ENCODE measurements at places on chromosomes 11 and 22.

GRCh38 chr11:60867871-60868681 lies 734 bp downstream of the ZP1 start:
- no peak for DNase-seq

DNA sequence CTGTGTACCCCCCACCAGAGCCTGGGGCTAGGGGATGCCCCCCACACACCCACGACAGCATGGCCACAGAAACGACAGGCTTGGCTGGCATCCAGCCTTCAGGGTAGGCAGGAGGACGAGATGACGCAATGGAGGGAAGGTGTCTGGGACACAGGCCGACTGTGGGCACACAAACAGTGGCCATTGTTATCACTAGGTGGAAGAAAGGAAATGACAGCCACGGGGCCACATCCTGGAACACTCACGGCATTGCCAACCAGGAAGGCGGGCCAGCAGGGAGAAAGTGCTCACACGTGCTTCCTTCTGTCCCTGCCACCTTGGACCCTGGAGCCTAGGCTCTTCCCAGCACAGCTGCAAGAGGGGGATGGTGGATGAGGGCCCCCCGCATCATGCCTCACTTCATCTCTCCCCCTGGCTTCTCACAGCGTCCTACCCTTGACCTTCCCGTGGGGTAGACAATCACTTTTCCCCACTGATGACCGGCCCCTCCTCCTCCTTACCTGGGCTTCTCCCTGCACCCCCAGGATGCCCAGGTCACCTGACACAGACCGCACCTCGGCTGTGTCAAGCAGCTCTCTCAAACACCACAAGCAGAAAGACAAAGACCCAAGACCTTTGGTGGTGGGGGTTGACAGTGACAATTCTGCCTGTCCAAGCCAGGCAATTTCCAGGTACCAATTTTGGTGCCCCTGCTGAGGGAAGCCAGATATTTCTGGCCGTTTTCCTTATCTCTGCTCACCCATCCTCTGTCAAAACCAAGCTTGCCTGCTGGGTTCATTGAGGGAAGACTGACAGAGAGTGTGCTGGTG lies 8.6 kb downstream of the PLA2G6 start:
- no peak for DNase-seq

DNA sequence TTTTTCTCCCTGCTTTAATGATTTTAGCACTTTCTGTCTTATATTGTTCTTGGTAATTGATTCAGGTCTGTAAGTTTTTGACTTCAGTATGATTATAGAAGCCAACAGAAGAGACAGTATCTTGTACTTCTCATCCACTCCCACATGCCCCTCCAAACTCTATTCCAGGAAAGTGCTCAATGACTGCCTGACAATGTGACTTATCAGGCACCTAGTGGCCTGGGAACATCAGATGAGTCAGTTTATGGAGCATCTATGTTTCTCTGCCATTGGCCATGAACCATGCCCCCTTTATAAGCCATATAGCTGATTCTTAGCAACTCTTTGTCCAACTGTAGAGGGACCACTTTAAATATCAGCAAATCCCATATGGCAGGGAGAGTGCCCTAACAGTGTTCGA lies 179.2 kb upstream of the MTMR2 start:
- peak; percentile 31 for DNase-seq

- DNase-seq, result no peak
These were observed 390.5 kb downstream of the OR4C45 start for GRCh38 chr11:50423208-50423607.

DNA sequence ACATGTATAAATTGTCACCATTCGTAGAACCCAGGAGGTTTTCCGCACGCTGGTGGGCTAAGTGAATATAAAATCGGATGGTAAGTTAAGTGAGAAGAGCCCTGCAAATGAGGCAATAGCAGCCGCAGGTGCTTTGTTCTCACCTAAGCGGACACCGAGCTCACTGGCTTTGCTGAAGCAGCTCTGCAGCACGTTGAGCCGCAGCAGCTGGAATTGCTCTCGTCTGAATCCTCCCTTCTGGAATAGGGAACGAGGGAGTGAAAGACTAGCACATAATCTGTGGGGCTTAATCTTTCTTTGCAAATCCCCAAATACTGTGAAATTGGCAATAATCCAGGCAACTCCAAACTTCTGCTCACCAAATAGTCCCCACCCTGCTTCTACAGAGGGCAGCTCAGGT lies 488.1 kb downstream of the NTM start:
- DNase-seq, result no peak

- DNase-seq, result no peak
These were observed 33.2 kb downstream of the BTBD10 start for GRCh38 chr11:13429836-13430235.

DNA sequence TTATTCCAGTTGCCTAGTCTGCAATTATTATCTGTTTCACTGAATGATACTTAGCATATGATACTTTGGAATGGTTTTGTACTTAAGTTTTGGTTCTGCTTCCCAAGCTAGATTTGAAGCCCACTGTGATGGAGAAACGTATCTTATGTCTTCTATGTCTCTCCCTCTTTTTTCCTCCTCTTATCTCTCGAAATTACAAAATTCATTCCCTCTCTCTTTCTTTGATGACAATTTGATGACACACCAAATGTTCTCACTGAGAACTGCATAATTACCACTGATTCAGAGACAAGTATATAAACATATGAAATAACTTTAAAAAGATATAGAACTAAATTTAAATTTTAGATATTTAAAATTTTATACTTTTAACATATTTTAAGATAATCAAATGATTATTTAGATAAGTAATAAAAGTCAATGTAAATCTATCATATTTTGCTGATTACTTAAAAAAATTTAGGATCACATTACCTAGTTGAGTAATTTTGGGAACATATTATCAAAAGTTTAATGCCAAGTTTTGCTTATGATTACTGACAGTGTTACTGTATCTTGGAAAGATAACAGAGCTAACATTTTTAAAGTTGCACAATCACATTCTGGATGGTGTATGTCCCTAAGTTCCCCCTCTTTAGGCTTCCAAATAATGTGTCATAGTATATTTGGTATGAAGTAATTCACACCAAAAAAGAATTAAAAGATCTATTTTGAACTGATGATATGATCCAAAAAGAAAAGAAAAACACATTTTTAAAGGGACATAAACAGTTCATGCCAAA lies 255.3 kb downstream of the SBF2 start:
- peak; percentile 28 for DNase-seq

DNA sequence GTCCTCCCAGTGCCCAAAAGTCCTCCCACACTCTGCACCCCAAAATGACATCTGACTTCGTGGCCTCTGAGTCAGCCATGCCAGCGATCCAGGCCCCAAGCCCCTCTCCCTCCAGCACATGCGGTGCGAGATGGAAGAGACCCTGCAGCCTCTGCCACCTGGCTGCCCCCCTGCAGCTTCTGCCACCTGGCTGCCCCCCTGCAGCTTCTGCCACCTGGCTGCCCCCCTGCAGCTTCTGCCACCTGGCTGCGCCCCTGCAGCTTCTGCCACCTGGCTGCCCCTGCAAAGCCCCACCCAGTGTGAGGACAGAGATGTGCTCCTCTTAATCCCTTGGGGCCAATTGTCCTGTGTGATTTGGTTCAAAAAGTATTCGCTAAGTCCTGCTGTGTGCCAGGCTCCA lies 68.0 kb downstream of the WNT7B start:
- no peak for DNase-seq

- DNase-seq, result peak; percentile 96
These were observed 51.0 kb upstream of the SEPTIN5 start for GRCh38 chr22:19663286-19663815.

GRCh38 chr11:17691550-17691949 lies 27.8 kb upstream of the MYOD1 start:
- no peak for DNase-seq

GRCh38 chr22:47495110-47495509 lies 732.7 kb downstream of the TBC1D22A start:
- no peak for DNase-seq

DNA sequence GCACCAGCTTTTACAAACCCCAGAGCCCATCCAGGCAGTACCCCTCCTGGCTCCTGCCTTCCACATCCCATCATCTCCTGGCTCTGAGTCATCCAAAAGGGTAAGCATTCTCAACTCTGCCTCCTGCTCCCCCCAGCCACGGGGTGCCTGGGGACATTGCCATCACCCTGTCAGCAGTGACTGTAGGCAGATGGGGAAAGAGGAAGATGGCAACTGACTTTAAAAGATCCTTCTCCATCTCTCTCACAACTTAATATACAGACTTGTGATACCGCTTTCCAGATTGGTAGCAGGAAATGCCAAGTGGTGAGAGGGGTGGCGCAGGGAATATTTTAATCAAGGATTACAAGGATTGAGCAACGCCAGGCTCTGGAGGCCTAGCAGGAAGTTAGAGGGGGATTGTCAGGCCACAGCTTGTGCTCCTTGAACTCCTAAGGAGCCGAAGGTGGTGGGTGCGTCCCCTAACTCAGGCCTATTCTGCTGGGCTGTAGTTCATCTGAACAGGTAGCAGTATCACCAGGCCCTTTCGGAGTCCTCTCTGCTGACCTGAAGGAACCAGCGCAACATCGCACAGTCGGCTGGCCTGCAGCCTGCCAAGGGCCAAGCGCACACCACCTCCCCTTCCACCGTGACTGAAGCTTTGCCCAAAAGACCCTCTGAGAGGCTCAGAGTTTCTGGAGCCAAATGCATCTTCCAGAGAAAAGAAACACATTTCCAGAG lies 83.3 kb downstream of the ZC3H12C start:
- peak; percentile 51 for DNase-seq

DNA sequence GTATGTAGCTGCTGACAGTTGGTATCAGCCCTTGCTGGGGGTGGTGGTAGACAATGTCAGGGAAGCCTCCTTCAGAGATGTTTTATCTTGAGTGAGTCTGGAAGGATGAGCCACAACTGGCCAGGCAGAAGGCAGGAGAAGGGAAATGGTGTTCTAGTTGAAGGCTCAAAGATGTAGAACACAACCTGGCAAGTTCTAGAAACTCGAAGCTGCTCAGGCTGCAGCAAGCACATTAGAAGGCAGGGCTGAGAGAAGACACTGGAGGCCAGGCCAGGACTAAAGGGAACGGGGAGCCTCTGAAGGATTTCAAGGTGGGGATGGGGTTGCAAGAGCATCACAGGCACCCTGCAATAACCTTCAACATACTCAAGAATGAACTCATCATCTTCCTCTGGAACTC lies 40.4 kb downstream of the USP35 start:
- no peak for DNase-seq

DNA sequence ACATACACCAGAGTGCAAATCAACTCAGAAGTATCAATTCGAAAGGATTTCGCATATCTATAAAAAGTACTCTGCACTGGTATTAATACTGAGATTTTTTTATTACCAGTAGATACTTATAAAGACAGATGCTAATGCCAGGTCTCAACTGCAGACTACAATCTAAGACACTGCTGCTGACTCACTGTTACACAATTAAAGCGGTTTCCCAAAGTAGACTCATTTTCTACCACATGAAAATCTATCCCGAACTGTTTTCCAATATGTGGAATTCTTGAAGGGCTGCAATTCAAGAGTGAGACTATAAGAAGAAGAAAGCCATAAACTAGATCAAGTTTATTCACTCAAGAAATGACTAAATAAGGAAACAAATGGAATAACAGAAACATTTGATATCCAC lies 57.2 kb upstream of the ARHGAP32 start:
- peak; percentile 79 for DNase-seq

DNA sequence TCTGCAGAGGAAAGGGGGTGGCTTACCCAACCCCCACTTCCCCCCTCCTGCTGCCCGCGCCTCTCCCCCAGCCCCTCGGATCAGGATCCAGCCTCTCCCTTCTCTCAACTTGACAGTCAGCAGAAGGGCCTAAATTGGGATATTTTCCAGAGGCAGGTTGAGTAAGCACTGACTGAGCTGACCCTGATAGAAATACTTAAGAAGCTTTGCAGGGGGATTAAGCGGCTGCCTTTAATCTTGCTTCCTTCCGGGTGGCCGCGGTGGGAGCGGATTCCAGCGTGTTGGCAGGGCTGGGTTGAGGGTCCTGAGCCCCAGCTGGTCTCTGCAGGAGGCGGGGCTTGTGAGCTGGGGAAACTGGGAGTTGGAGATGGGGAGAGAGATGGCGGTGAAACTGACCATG lies 445.2 kb downstream of the NTM start:
- DNase-seq, result no peak

- no peak for DNase-seq
These were observed 10.6 kb downstream of the MTFP1 start for GRCh38 chr22:30436196-30436595.

DNA sequence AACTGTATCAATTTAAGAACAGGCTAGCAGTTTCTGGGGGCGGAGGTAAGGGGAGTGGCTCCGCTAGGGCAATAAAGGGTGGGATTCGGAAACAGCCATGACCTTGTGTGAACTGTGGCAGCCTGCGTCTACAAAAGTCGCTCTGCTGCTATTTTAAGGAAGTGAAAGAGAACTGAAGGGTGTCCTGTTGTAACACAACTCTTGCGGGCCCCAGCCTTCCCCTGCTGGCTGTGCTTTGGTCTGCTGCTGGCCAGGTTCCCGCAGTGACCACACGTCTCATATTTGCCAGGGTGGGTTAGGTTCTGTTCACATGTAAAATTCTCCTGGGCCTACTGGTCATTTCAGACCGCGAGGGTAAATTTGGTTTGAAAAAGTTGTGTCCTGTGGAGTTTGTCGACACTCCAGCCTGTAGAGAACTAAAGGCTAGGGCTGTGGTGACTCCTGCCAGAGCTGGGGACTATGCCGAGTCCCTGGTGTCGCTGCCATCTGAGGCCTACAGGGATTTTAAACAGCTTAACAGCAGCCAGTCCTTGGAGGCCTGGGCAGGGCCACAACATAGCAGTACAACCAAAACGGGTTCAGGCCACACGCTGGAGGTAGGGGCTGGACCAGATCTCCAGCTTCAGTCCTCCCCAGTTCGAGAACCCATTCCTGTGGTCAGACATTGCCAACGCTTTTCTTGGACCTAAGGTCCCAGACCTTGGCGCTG lies 1.1 kb upstream of the PPFIBP2 start:
- DNase-seq, result peak; percentile 14

DNA sequence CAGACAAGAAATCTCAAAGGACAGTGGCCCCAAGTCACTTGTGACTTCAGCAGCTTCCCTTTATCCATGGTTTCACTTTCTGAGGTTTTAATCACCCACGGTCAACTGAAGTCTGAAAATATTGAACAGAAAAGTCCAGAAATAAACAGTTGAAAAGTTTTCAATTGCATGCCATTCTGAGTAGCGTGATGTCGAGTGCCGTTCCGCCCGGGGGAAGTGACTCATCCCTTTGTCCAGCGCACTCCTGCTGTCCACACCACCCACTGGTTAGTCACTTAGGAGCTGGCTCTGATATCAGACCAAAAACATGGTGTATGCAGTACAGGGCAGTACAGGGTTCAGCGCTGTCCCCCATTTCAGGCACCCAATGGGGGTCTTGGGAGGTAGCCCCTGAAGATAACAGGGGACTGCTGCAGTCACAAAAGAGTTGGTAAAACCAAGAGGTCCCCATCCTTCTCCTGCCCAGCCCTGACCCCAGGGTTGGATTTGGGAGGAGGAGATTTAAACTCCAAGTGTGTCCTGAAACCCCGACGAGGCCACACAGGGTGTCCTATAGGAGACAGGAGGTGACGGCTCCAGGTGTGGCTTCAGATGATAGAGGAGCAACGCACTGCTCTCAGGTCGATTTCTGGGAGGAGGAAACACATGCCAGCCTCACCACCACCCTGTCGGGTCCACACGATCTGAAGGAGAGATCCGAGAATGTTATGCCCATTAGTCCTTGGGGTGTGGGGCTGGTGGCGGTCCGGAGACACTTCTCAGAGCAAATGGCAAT lies 390.1 kb downstream of the CTTN start:
- DNase-seq, result peak; percentile 68

GRCh38 chr22:38614332-38615063 lies 41.7 kb downstream of the FAM227A start:
- no peak for DNase-seq
